T-helper 2 cell treated with Interferon-gamma antibody and Interleukin-4, amounts not matched to agents 100 ng/mL and 5 ng/mL, for 36 hours (primary cell): ENCODE measurements at places on chromosomes 12 and 14. TPM values are rescaled to one million over a fixed set of nuclear protein-coding genes. Genes with fewer than 3 reads are reported as not detected.

CLEC9A gene
- total RNA-seq = not detected in 2 replicates

KRT82 gene
- not detected in 2 replicates for total RNA-seq

PLCZ1 gene
- not detected in 2 replicates for total RNA-seq

CD4 gene
- total RNA-seq = 226 and 232 TPM in 2 replicates

OAS1 gene
- total RNA-seq = 77.2 and 78.3 TPM in 2 replicates

FOXA1 gene
- not detected in 2 replicates for total RNA-seq

BEST3 gene
- not detected in 2 replicates for total RNA-seq

DNAJC22 gene
- 0.11 TPM in 1 of 2 replicates, not detected in the other for total RNA-seq

EXOC3L4 gene
- total RNA-seq = not detected in 2 replicates

HOXC6 gene
- not detected in 2 replicates for total RNA-seq

SLC2A14 gene
- 0.18 TPM in 1 of 2 replicates, not detected in the other for total RNA-seq

RNASE1 gene
- total RNA-seq = not detected in 2 replicates

INSM2 gene
- not detected in 2 replicates for total RNA-seq

GPN3 gene
- 20.8 and 25.5 TPM in 2 replicates for total RNA-seq

NCKAP5L gene
- total RNA-seq = 2.3 and 2.4 TPM in 2 replicates

APAF1 gene
- total RNA-seq = 25.6 and 33.0 TPM in 2 replicates

PRR4 gene
- 2.5 and 3.7 TPM in 2 replicates for total RNA-seq

TROAP gene
- total RNA-seq = 77.6 and 79.0 TPM in 2 replicates

SLC8A3 gene
- total RNA-seq = 0.05 TPM in 1 of 2 replicates, not detected in the other

EVL gene
- 966 and 997 TPM in 2 replicates for total RNA-seq

TARBP2 gene
- total RNA-seq = 41.2 and 43.8 TPM in 2 replicates
